Substantia nigra (tissue), 51 donors: ENCODE measurements at places on chromosomes 3 and 15.

DNA sequence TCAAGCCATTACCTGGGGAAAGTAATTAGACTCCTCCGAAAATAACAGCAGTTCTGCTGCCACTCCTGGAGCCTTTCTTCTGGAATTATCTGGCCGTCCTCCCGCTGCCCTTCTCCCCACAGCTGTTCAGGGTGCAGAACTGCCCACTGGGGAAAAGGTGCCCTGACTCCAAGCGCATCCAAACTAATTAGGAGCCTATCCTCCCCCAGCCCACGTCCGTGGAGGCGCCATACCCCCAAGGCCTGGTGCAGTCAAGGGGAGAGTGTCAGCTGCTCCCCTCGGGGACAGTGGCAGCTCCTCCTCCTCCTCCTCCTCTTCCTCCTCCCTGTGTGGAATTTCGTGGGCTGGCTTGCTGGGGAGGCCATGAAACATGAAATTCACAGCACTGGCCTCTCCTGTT is 177.2 kb downstream of the XXYLT1 start:
- no peak for DNase-seq

DNA sequence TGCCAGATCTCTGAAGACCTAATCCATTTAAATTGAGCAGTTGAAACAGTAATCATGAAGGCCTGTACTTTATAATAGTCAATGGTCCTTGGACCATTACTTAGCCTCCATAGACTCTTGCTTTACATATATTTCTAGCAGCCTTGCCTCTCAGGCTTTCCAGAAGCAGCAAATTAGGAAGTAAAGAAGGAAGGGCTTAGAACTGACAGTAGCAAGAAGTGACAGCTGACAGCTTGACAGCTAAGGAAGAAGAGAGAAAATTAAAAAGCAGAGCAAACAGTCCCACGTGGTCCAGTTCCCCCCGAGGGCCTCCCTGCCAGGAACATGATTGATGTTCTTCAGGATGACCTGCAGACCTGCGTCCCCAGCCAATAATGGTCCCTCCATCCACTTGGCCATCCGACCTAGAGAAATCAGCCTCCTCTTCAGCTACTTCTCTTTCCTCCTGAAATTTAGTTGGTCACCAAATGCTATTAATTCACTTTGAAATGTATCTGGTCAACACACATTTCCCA is 15.0 kb upstream of the PSMD6 start:
- DNase-seq = no peak

DNA sequence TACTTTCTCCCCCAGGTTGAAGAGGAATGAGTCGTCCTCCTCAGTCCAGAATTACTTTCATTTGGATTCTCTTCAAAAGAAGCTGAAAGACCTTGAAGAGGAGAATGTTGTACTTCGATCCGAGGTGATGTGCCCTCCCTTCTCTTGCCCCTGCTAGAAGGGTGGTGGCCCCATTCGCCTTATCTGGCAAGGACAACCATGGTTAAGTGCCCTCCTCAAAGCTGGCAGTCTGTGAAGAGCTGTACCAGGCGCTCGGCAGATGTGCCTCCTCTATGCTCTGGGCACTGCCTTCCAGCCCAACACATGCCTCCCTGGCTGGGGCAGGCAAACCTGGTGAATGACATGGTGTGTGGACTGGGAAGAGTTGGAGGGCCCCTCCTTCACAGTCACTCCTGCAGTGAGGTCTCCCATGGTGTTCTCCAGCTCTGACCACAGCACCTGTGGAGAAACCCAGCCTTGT is 77.0 kb downstream of the CCK start:
- DNase-seq = no peak

DNA sequence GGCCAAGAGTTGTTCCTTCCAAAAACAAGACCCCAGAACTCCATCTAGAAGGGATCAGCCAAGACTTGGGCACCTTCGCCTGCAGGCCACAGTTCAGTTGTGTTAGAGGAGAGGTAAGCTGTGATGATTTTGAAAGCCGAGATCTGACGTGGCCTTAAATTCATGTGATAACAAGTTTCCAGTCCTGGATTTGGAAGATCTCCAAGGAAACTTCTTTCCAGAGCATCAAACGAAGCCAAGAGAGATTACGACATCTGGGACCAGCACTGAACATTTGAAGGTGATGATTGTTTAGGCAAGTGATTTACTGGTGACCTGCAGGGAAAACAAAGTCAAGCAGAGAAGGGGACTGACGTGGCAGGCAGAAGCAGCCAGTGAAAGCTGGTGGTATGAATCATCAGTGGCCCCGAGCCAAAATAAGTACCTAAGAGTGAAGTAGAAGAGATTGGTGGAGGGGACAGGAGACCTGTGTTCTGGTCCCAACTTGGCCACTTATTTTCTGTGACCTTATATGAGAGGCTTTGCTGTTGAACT is 339.0 kb upstream of the PROK2 start:
- DNase-seq = no peak

DNA sequence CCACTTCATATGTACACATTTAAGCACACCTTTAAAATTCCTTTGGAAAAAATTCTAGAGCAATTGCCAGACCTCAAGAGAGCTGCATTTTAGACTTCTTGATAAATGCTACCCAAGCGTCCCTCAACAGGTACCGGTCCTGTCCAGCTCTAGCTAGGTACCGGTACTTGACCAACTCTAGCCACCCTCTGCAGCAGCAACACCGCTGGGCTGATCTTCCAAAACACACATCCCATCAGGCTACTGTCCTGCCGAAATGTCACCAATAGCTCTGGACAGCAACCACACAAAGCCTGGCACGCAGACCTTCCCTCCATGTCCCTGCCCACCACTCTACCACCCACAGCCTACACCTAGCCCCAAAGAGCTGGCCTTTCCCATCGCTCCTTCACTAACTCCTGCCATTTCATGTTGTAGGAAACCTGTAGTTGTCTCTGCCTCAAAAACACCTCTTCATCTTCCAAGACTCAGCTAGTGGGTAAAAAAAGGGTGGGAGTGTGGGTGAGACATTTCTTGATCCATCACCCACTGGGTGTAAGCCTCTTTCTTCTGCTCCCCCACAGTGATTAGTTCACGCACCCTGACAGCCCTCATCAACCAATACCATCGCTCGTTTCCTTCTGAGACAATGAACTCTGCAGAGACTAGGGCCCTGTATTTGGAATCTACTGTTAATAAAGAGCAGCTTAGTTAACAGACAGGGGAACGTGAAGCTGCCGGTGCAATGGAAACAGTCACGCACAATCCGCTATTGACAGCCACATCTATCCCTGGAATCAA is 6.8 kb downstream of the CHSY1 start:
- DNase-seq = no peak

DNA sequence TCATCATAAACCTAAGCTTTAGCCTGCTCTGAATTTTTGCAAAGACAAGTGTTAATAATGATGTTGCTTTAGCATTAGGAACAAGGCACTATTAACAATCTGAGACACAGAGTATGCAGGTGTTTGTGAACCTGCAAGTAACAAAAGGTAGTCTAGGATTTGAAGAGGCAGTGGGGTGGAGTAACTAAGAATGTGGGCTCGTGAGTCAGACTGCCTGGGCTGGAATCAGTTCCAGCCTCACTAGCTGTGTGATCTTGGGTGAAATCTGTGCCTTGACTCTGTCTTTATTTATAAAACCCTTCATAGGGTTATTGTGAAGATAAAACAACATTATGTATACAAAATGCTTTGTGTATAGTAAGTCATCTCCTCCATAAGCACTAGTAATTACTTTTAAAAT is 610.6 kb upstream of the CFAP20DC start:
- no peak for DNase-seq

- DNase-seq = no peak
Measured at GRCh38 chr15:72368899-72369298, 6.9 kb downstream of the HEXA start.

GRCh38 chr3:20564966-20565365 is 379.0 kb upstream of the SGO1 start:
- DNase-seq = no peak

DNA sequence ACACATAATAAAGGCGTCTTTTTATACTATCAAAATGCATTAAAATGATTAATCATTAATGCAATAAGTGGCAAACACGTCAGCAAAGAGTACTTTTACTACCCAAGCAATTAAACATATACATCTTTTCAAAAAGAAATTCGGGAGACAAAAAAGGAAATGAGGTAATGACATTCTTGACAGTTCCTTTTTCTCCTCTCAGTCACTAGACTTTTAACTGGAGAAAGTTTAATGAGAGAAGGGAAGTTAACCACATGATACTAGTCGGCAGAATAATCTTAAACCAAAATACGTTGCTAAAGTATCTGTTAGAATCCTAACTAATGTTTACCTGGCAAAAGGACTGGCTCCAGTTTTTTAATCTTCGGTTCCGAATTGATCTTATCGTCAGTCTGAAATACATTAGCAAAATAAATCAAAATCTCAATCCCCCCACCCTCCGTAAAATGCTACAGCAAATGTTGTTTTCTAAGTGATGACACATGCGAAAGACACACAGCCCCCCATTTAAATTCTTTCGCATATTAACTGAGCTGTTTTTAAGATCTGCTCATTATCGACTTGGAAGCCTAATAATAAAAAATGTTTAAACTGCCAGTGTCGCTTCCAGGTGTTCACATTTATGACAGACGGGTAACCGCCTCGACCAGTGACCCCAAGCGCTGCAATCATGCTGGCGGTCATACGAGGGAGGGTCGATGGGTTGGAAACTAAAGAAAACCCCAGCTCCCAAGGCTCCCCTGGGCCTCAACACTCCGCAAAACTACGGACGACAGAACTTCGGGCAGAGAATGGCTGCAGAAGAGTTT is 778 bp downstream of the MTMR10 start:
- no peak for DNase-seq

DNA sequence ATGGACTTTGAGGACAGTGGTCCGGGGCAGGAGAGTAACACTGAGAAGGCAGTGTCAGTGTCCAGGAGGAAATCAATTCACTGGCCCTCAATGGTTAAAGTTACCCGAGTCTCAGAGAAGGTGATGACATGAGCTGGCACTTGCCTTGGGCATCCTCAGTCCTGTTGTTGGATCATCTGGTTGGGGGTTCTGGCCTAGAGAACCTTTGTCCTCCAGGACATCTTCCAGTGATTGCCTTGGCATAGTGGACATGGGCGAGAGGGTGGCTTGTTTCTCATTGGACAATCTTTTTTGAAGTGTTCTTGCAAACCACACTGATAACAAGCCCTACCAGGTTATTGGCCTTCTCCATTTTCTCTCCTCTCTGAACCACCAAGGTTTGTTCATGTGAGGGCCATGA is 83.4 kb upstream of the TERB2 start:
- DNase-seq = no peak

GRCh38 chr15:49383266-49383665 is 39.8 kb upstream of the FGF7 start:
- no peak for DNase-seq

GRCh38 chr3:34742151-34742550 is 897.2 kb upstream of the ARPP21 start:
- DNase-seq = no peak

- no peak for DNase-seq
Measured at GRCh38 chr3:40961104-40961857, 238.0 kb upstream of the CTNNB1 start.

GRCh38 chr3:190514413-190515153 is 698 bp downstream of the IL1RAP start:
- DNase-seq = no peak

GRCh38 chr3:188486952-188487351 is 333.0 kb downstream of the LPP start:
- DNase-seq = no peak

DNA sequence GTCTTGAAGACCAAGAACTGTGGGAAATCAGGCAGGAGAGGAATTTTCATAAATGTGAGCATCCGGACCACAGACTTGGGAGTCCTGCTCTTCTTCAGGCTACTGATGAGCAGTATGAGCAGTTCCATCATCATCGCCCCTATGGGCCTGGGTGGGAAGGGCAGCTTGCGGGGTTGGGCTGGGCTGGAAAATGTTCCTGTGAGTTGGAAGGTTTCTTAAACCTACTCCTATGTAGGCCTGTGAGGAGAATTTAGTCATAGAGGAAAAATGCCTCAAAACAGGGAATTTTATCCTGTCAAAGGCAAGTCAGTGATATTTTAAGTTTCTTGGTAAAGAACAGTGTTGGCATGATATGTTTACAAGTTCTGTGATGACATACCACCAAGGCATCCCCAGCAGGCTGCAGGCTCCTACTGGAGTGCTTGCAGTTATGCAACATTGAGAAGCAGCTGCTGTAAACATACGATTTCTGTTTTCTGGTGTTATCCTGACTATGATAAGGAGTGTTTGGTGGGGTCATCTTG is 10.3 kb downstream of the MASP1 start:
- DNase-seq = no peak

DNA sequence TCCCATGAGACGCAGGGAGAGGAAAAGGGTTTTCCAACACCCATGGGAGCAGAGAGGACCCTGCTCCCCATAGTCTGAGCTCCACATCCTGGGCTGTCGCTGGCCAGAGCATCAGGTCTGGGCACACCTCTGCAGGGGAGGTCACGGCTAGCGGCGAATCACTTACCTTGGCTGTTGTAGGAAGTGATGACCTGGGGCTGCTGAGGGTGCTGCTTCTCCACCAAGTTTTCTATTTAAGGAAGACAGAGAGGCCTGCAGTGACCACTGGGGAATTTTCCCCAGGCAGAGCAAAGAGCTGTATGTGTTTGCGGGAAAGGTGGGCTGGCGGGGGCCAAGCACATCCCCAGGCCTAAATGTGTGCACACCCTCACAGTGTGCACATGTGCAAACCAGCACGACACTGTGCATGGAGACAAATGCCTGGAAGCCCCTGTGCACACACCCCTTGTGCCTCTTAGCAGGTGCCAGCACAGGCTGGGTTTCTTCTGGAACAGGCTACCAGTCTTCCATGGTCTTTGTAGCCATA is 7.6 kb downstream of the KY start:
- DNase-seq = no peak

DNA sequence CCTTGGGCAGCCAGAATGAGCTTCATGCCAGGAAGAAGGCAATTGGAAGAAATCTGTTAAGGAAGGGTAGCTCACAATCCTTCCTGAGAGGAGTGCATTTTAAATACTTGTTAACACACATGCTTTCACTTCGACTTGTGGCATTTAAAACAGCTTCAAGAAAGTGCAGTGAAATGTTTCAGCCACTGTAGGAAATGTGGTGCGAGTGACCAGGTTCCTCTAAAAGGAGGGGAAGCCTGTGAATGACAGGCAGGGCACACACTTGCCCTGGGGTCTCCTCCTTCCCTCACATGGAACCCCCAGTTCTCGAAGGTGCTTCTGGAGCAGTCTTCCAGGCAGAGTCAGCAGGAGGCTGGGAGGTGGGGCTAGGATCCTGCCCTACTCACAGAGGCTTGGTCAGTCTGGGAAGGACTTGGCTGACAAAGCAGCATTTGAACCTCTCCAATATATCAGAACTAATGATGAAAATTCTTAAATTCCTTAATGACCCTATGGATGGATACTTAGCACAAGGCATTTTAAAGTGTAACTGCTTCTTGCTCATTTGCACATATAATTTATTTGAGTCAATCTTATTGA is 358.6 kb downstream of the CHST2 start:
- DNase-seq = no peak

DNA sequence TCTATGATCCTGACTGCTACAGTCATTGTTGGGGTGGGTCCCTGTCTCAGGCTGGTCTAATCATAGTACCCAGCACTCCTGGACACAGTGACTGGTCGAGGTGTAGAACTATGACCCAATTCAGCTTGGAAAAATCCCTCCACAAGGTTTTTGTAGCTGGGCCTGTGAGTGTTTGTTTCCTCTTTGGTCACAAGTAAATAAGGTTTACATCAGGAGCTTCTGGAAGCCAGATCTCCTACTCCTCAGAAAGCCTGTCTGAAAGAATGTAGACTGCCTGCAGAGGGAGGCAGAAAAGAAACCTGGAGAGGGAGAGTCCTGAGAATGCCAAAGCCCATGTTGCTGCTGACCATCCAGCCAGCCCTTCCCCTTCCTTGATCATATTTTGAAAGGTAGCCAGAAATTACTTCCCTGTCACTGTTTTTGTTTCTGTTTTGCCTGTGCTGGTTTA is 123.2 kb downstream of the RAP2B start:
- DNase-seq = no peak

- no peak for DNase-seq
Measured at GRCh38 chr3:185030951-185031350, 121.9 kb downstream of the C3orf70 start.
